Left ventricle myocardium superior (tissue), 1 donor: ENCODE measurements at places on chromosomes 11 and 22. TPM values are rescaled to one million over a fixed set of nuclear protein-coding genes. Genes with fewer than 3 reads are reported as not detected.

BTBD18 gene
- total RNA-seq, result not detected

HPX gene
- total RNA-seq, result not detected

GRCh38 chr11:69912161-69912910 is 93.1 kb upstream of the FGF3 start:
- peak; percentile 32 for DNase-seq

SPI1 gene
- total RNA-seq, result 11.2 TPM

- DNase-seq, result peak; percentile 57
Measured at GRCh38 chr22:36816636-36817524, at the start of gene PVALB. Gene PVALB (minus strand): TSS chr22:36817035. CDS start chr22:36817005, 30 bp downstream.

- DNase-seq, result no peak
Measured at GRCh38 chr11:67561971-67562619, 21.5 kb upstream of the GSTP1 start.

GRCh38 chr22:17434856-17435255 is 65.6 kb downstream of the CECR2 start:
- DNase-seq, result no peak

OR9G4 gene
- not detected for total RNA-seq

- no peak for DNase-seq
Measured at GRCh38 chr11:96254854-96255253, 88.1 kb downstream of the MAML2 start.

DNA sequence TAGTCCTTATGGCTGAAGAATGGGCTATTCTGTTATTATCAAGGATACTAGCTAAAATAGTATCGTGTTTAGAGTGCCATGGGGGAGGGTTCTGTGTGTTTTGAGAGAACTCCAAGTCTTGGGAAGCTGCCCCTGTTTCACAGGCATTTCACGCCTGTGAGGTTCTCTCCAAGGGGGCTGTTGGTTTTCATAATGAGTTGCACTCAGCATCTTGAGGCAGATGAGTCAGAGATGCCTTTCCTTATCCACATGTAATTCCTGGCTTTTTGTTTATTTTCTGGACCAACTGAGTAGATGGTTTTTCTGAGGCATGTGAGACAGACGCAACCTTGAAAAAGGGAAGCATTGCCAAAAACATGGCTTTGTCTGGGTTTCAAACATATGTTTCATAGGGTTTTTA is 203.7 kb downstream of the ARHGAP42 start:
- no peak for DNase-seq
